ENCODE measurements at places on chromosomes 16 and 17. TPM values are rescaled to one million over a fixed set of nuclear protein-coding genes. Genes with fewer than 3 reads are reported as not detected.

CDH13 gene
- total RNA-seq = not detected

CMTM2 gene
- 1.1 TPM for total RNA-seq

MRC2 gene
- 4.7 TPM for total RNA-seq

TERB1 gene
- total RNA-seq = 0.47 TPM

OSGIN1 gene
- 0.93 TPM for total RNA-seq

PLLP gene
- not detected for total RNA-seq

PRSS27 gene
- total RNA-seq = 1.2 TPM

Data from activated CD8-positive, alpha-beta memory T cell treated with anti-CD3 and anti-CD28 coated beads, Interleukin-2, amount 10 ng/mL, durations not matched to agents 7 days and 5 days (primary cell).